ENCODE measurements at places on chromosomes 12 and 14.

- DNase-seq: no peak
Observed at GRCh38 chr14:55773984-55774545, 194.1 kb downstream of the KTN1 start.

DNA sequence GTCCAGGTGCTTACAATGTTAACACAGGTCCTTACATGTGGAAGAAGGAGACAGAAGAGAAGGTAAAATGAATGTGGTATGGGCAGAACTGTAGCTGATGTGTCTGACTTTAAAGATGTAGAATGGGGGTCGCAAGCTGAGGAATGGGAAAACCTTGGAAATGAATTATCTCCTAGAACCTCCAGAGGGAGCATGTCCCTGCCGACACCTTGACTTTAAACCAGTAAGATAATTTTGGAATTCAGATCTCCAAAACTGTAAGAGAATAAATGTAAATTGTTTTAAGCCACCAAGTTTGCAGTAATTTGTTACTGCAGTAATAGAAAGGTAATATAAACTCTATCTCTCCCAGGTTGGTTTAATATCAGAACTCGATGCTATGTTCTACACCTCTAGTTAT lies 80.1 kb upstream of the ALG10 start:
- DNase-seq: no peak

DNA sequence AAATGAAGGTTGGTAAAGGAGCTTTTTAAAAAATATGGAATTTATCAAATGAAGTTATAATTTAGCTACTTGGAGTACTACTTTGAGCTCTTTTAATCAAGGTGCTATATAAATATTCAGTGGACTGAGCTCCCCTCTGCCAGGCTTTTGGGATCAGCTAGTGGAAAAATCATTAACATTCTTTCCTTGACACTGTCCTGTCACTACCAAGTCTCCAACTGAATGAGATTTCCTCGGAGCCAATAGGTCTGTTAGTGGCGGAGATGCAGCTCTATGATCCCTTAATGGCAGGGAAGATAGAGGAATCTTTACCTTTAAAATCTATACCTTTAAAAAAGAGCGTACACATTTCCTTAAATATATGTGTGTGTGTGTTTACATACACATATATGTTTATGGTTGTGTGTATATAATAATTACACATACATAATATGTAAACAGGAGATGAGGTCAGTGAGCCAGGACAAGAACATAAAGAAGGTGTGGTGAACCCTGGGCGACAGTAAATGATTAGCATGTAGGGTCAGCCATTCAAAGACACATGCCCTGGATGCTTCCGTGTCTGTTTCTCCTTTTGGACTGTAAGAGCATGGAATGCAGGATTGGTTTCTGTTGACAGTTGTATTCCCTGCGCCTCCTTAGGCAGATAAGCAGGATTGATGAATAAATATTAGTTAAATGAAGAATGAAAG lies 47.7 kb upstream of the ATP2A2 start:
- no peak for DNase-seq

- DNase-seq: no peak
Observed at GRCh38 chr14:91996948-91997371, 42.9 kb downstream of the TRIP11 start.

- DNase-seq: no peak
Observed at GRCh38 chr12:26121323-26122060, 3.3 kb downstream of the BHLHE41 start.

DNA sequence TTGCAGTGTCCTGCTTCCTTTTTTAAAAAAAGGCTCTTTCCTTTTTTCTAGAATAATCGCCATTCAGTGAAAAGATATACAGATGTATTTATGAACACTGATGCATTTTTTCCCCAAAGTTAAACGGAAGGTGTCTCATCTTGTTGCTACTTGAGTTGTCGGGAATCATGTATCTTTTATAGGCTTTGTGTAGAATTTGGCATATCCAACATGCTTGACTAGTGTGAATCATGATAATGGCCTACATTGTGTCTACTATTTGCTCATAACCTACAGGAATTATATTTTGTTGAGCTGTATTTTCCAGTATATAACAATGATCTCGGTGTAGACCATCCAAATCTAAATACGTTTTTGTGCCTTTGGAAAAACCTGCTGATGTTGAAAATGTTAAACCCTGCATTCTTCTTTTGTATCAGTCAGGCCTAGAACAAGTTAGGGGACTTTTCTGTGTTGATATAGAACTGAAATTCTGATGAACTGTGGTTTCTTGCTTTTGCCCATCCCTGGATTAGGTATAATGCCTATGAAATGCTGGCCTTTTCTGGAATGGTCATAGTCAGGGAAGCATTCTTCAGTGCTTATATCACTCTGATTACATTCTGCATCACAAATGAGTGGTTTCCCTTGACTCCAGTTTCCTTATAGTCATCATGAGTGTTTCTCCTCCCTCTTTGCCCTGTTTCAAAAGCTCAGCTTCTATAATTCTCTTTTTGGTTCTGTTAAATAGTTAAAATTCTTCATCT lies 10.8 kb downstream of the BMAL2 start:
- no peak for DNase-seq

DNA sequence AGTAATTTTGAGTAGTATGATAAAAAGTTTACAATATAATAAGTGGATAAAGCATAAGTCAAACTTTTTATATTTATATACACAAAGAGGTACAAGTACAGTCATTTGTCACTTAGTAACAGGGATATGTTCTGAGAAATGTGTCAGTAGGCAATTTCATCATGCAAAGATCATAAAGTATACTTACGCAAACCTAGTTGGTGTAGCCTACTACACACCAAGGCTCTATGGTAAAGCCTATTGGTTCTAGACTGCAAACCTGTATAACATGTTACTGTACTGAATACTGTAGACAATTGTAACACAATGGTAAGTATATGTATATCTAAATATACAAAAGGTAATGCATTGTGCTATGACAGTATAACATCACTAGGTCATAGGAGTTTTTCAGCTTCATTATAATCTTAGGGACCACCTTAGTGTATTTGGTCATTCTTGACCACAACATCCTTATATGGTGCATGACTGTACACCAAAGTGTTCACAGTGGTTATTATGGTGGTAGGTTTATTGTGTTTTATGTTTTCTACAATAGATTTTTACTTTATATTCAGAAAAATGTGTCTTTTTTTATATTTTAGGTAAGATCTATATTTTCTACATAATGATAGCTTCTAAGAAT lies 14.9 kb upstream of the SCFD1 start:
- no peak for DNase-seq

DNA sequence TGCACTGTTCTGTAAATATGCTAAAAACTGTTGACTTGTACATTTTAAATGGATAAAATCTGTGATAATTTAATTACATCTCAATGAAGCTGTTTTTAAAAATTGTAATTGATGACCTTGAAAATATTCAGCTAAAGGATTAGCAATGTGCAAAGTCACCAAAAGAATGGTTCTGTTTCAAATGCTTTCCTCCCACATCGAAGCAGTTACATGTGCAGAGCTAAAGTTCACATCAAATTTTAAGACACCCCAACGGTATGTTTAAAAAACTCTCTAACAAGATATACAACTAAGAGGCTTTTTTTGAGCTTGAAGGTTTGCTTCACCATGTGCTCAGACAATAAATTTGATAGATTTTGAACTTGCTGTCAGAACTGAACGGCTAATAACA lies 114.6 kb upstream of the KRAS start:
- DNase-seq: no peak

DNA sequence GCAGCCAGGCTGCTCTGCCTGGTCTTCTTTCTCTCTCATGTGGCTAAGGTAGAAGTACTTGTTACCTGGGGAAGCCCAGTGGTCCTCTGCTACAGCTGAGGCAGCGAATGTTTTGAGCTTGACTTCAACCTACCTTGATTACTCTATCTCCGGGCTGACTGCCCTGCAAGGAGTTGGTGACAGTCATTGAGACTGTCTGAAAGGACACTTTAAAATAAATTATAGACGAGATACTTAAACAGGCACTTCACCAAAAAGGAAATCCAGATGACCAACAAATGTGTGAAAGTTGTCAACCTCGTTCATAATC lies 474 bp upstream of the CIT start:
- DNase-seq: no peak

GRCh38 chr12:114447274-114447716 lies 41.4 kb upstream of the TBX5 start:
- DNase-seq: no peak

DNA sequence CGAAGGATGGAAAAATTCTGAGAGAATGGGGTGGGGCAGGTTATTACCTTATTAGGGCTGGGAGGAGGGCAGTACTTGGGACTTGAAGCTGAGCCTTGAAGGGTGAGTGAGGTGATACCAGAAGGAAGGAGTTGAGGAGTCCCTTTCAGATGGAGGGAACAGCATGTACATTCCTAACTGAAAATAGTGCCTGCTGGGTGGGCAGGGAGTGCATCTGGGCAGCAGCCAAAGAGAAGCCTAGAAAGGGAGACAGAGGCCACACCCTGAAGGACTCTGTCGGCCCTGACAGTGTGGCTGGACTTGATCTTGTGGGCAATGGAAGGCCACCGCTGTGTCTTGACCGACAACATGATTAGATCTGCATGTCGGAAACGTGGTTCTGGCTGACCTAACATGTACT lies 147.6 kb downstream of the NDUFA12 start:
- no peak for DNase-seq

DNA sequence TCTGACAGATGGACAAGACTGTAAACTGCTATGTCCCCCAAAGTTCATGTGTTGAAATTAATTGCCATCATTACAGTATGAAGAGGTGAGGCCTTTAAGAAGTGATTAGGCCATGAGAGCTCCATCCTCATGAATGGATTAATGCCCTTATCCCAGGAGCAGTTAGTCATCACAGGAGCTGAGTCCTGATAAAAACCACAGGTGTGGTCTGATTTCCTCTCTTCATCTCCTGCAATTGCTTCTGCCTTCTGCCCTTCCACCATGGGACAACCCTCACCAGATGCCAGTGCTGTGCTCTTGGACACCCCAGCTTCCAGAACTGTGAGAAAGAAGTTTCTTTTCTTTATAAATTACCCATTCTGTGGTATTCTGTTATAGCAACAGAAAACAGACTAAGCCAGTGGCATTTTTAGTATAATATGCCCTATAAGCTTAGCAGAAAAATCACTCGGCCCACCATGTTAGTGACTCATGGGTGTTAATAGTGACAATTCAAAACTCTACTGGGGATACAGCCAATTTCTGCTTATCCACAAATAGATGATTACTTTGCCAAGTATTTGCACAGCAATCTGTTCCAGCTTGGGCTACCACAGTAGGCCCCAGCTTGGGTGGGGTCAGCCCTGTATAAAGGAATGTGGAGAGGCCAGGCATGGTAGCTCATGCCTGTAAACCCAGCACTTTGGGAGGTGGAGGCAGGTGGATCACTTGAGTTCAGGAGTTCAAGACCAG lies 129.0 kb upstream of the BCL2L14 start:
- DNase-seq: no peak

DNA sequence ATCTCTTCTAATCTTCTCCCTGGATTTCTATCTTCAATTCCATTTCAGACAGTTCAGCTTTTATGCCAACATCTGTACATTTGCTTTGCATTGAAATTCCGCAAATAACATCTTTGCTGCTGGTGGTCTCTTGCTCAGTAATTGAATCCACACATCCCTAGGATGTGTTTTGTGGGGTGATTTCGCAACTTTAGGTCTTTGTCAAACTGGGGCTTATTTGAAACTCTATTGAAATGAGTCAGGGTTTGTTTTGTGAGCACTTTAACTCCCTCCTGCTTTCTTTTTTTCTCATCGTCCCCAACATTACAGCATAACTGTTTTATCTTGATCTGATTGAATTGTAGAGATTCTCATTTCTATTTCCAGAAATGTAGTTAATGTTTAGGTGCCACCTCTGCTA lies 404.3 kb downstream of the NPAS3 start:
- DNase-seq: no peak

- DNase-seq: no peak
Observed at GRCh38 chr14:20684662-20685456, 499 bp downstream of the RNASE4 start.
